Pancreas (tissue), 10 donors: ENCODE measurements at places on chromosomes 3 and 15.

DNA sequence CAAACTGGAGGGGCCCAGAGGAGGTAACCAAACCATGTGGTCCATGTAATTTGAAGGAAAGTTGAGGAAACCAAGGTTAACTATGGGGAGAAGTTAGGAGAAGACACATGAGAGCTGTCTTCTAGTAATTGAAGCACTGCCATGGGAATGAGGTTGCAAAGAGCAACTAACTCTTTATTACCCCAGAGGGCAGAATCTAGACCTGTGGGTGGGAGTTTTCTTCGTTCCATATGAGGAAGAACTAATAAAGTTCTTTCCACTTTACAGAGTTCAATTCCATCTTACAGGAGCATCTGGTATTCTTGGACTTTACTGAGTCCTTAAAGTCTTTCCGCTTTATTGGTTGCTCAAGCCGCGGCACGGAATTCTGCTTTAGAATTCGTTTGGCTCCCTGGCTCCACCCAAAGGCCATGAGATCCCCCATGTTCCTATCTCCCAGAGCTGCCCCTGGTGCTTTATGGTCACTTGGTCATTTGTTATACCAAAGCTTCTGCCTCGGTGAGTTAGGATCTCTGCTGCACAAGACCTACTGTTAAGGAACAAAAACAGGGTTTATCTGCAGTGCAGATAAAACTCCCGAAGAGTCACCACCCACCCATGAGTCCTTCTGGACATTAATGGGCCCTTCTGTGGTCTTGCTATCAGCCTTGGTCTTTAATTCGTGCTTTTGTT, 89.5 kb upstream of the UMPS start:
- DNase-seq: no peak
- H3K27me3 ChIP-seq: no peaks in the 10 kb centered on the region
- H3K4me1 ChIP-seq: peaks cover 12% of the 10 kb centered on the region
- H3K27ac ChIP-seq: no peak overlapping the region

GRCh38 chr15:27757052-27757451, 342.1 kb downstream of the OCA2 start:
- no peaks in the 10 kb centered on the region for H3K27me3 ChIP-seq
- H3K36me3 ChIP-seq: no peaks in the 10 kb centered on the region
- H3K4me1 ChIP-seq: no peaks in the 10 kb centered on the region
- no peak overlapping the region for H3K4me3 ChIP-seq
- no peak for DNase-seq

- H3K4me3 ChIP-seq: no peak overlapping the region
- no peaks in the 10 kb centered on the region for H3K36me3 ChIP-seq
- H3K27me3 ChIP-seq: no peaks in the 10 kb centered on the region
- no peak overlapping the region for H3K27ac ChIP-seq
- DNase-seq: no peak
These were observed 72.6 kb downstream of the MTHFS start for GRCh38 chr15:79824136-79824701.

DNA sequence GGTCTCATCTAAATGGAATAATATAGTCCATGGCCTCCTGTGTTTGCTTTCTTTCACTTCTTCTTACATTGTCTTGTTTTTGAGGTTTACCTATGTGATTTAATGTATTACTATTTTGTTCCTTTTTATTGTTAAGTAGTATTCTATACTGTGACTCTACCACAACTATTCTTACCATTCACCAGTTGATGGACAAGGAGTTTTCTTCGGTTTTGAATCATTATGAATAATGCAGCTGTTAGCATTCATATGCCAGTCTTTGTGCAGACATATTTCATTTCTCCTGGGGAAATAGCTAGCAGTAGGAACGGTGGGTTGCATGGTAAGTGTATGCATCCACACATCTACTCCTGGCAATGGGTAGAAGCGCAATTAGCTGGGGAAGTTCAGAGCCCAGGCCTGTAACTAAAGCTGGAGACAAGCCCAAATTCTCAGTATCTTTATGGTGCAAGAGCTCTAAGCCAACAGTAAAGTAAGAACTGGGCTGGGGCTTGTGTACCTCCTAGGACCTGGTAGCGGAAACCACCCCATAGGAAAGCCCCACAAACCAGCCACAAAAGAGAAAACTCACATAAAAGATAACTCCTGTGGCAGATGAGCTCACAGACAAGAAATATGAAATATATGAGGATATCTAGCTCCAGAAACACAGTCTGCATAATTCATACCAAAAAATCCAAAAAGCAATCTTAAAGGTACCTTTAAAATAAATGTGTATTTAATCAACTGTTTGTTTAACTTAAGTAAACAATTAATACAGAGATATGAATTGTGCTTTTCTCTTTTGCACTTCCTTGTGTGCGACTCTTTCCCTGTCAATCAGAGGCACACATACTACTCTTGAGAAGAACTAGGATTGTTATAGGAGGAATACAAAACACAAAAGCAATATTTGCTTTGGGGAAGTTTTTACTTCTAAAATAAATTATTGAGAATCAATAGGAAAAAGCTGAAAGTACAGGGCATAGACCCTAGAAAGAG, 2.7 kb upstream of the CSTA start:
- H3K27me3 ChIP-seq: no peaks in the 10 kb centered on the region
- no peaks in the 10 kb centered on the region for H3K36me3 ChIP-seq
- H3K4me1 ChIP-seq: no peaks in the 10 kb centered on the region
- H3K4me3 ChIP-seq: no peak overlapping the region
- H3K27ac ChIP-seq: peak overlapping the region; percentile 30
- no peak for DNase-seq

GRCh38 chr3:105865867-105866350, 2.9 kb downstream of the CBLB start:
- no peak for DNase-seq
- H3K4me1 ChIP-seq: peaks cover 15% of the 10 kb centered on the region
- H3K4me3 ChIP-seq: no peak overlapping the region
- no peaks in the 10 kb centered on the region for H3K27me3 ChIP-seq

DNA sequence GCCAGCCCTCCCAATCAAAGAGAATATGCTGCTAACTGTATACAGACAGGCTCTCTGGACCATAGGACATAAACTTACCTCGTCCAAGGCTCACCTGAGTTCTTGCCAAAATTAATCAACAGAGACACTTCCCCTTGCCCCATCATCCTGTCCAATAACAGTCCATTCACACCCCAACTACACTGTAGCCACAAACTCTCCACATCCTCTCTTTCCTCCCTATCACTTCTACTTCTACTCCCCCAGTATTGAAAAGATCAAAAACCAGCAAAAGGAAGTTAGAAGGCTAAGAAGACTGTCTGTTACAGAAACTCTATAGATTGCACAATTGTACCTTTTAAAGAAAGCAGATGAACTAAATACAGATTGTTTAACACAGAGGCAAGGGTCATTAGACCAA, 133.5 kb upstream of the STT3B start:
- H3K27me3 ChIP-seq: no peaks in the 10 kb centered on the region
- no peaks in the 10 kb centered on the region for H3K36me3 ChIP-seq
- no peak overlapping the region for H3K4me3 ChIP-seq

DNA sequence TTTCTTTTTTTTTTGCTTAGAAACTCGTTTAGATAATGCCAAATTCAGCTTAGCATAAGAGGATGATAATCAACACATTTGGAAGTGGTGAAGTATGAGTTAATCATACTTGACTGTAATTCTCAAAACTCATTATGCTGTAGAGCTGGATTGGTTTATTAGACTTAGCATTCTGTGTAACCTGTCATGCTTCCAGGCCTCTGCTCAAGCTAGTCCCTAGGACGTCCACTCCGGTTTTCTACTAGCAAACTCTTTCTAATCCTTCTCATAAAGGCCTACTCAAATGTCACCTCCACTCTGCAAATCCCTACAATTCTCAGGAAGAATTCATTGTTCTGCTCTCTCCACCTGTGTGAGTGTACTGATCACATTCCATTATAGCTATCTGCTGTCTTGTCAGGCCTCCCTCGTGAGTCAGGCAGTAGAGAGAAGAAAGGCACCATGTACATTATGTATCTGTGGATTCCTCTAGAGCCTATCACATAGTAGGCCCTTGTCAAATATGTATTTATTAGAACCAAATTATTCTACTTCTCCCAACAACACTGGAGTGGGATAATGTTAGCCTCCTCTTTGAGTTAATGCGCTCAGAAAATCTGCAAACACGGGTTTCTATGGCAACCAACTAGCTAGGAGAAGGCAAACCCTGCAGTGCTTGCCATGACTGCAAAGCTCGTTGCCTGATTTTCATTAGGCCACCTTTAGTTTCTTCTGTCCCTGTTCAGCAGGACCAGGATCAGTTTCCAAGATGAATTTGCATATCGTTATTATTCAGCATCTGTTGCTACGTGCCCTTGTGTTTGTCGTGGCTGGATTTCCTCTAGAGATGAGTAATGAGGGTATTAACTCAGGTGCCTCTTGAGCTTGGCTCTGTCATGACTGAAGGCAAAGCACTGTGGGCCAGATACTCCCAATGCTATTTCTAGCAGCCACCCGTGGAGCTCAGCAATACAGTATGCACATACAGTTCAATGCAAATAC, 30.7 kb downstream of the ATP13A5 start:
- no peak overlapping the region for H3K4me3 ChIP-seq
- DNase-seq: no peak
- no peaks in the 10 kb centered on the region for H3K36me3 ChIP-seq
- H3K4me1 ChIP-seq: no peaks in the 10 kb centered on the region
- no peak overlapping the region for H3K27ac ChIP-seq

DNA sequence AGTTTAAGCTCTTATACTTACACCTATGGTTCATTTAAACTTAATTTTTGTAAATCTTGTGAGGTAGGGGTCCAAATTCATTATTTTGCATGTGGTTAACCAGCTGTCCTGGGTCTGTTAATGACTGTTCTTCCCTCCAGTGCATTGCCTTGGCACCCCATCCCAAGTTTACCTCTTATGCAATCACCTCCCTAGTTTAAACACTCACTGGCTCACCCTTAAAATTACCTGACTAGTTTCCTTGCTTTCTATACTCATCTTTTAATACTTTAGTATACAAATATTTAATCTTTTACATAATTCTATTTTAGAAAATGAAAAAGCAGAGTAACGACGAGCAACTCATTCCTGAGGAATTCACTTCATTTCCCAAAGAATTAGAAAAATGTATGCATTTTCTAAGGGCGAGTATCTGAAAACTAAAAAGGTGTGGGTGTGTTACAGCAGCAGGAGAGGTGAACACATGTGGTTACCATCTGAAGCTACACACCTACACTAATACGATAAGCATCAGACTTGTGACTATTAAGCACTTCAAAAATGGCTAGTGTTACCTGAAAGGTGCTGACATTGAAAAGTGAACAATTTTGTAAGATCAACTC, 33.7 kb downstream of the TJP1 start:
- no peak overlapping the region for H3K4me3 ChIP-seq
- H3K36me3 ChIP-seq: no peaks in the 10 kb centered on the region
- no peaks in the 10 kb centered on the region for H3K4me1 ChIP-seq
- H3K27ac ChIP-seq: no peak overlapping the region
- no peak for DNase-seq

GRCh38 chr15:75483106-75483505, 31.6 kb upstream of the SIN3A start:
- H3K4me3 ChIP-seq: no peak overlapping the region
- DNase-seq: no peak
- no peak overlapping the region for H3K27ac ChIP-seq
- H3K4me1 ChIP-seq: peaks cover 5% of the 10 kb centered on the region
- H3K27me3 ChIP-seq: no peaks in the 10 kb centered on the region

- no peaks in the 10 kb centered on the region for H3K4me1 ChIP-seq
- H3K27me3 ChIP-seq: no peaks in the 10 kb centered on the region
- H3K27ac ChIP-seq: no peak overlapping the region
- DNase-seq: no peak
- no peaks in the 10 kb centered on the region for H3K36me3 ChIP-seq
These were observed 65.4 kb downstream of the SEMA5B start for GRCh38 chr3:122962149-122962548.

- DNase-seq: peak; percentile 91
- peak overlapping the region; percentile 61 for H3K27ac ChIP-seq
- H3K36me3 ChIP-seq: no peaks in the 10 kb centered on the region
- H3K4me1 ChIP-seq: peaks cover 13% of the 10 kb centered on the region
These were observed 98.0 kb upstream of the TLE3 start for GRCh38 chr15:70195587-70196305.

GRCh38 chr15:62605282-62605681, 437.3 kb upstream of the TPM1 start:
- H3K4me1 ChIP-seq: no peaks in the 10 kb centered on the region
- H3K4me3 ChIP-seq: no peak overlapping the region
- H3K27ac ChIP-seq: no peak overlapping the region
- DNase-seq: no peak
